ENCODE measurements at places on chromosomes 4 and X.

GRCh38 chr4:186019269-186019668, 49.7 kb upstream of the TLR3 start:
- no peak for DNase-seq

DNA sequence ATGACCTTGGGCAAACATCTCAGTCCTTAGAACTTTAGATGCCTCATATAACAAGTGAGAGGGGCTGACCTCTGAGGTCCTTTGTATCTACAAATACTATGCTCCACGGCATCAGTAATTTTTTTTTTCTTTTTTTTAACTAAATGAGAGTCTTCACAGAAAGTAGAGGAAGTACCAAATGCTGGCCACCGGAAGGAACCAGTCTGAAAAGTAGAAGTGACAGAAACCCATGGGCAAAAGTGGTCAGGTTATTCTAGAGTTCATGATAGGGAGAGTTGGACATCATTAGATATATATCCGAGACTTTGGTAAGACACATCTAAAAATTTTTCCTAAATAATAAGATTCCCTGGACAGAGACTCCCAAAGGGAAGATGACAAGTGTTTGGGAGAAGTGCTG, 53.7 kb downstream of the COQ2 start:
- no peak for DNase-seq

- DNase-seq: no peak
Observed at GRCh38 chr4:56370377-56370776, 16.9 kb downstream of the AASDH start.

GRCh38 chr4:6474053-6474568, 1.7 kb upstream of the PPP2R2C start:
- no peak for DNase-seq

GRCh38 chr4:17203797-17204196, 305.4 kb upstream of the LDB2 start:
- no peak for DNase-seq
